ENCODE measurements at places on chromosomes 5 and 9. TPM values are rescaled to one million over a fixed set of nuclear protein-coding genes. Genes with fewer than 3 reads are reported as not detected.

TEX48 gene
- total RNA-seq, result not detected

CCDC180 gene
- 12.1 TPM for total RNA-seq

NOXA1 gene
- 4.5 TPM for total RNA-seq

JAKMIP2 gene
- total RNA-seq, result 0.84 TPM

RASGRF2 gene
- 33.7 TPM for total RNA-seq

TRAF1 gene
- 174 TPM for total RNA-seq

RXFP3 gene
- not detected for total RNA-seq

PCDH12 gene
- not detected for total RNA-seq

TLX3 gene
- not detected for total RNA-seq

GARIN3 gene
- total RNA-seq, result not detected

GRCh38 chr5:93346301-93346700, 234.7 kb downstream of the NR2F1-AS1 start:
- no peak overlapping the region for H3K4me3 ChIP-seq
- H3K4me1 ChIP-seq, result no peaks in the 10 kb centered on the region
- no peak for DNase-seq
- H3K36me3 ChIP-seq, result no peaks in the 10 kb centered on the region
- no peak overlapping the region for H3K27ac ChIP-seq

DNA sequence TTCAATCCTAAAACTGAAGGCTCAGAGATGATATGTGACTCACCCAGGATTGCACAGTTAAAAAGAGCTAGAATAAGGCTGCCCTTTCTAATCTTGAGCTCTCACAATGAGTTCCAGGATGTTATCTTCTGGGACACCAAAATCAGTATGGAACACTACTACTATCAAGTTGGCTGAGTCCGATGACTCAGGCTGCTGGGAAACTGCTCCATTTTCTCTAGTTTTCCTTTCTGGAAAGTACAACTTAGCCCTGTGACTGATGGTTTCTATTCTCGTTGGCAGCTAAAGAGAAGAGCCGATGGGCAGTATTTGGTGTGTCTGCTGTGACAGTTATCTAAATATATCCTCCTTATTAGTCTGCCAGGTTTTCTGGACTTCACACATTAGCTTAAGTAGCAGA, 37.9 kb upstream of the DPYSL3 start:
- H3K4me3 ChIP-seq, result no peak overlapping the region
- H3K36me3 ChIP-seq, result no peaks in the 10 kb centered on the region
- H3K4me1 ChIP-seq, result no peaks in the 10 kb centered on the region
- no peak overlapping the region for H3K27ac ChIP-seq
- no peak for DNase-seq
- no peaks in the 10 kb centered on the region for H3K27me3 ChIP-seq

- H3K36me3 ChIP-seq, result no peaks in the 10 kb centered on the region
- H3K27ac ChIP-seq, result no peak overlapping the region
- no peak for DNase-seq
- no peaks in the 10 kb centered on the region for H3K27me3 ChIP-seq
Observed at GRCh38 chr5:159905496-159905895, 10.8 kb upstream of the ADRA1B start.

DNA sequence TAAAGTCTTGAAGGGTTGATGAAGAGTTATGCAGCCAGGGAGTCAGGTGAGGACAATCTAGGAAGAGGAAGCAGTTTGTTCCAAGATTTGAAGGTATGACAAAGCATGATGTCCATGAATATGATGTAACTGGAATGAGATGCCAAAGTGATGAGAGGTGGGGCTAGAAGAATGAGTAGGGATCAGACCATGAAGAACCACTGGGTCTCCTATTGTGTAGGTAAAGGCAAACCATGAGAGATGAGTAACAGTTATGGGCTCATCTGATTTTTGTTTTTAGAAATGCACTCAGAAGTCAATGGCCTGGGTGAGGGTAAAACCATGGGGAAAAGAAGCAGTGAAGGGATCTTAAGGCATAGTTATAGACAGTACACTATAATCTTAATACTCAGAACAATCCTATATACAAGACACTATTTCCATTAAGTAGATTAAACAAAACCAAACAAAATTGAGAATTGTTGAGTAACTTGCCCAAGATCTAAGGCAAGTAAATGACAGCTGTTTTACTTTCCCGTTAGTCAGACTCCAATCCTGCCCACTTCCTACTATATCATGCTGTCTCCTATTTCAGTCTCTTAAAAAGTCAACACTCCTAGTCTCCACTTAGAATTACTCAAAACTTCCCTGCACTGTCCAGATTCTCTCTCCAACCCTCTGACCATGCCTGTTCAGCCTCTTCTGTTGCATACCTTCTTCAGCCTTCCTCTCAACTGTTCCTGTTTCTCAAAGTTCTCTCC, 393.8 kb upstream of the MEF2C start:
- H3K27ac ChIP-seq, result no peak overlapping the region
- no peak for DNase-seq
- no peaks in the 10 kb centered on the region for H3K36me3 ChIP-seq
- H3K4me1 ChIP-seq, result no peaks in the 10 kb centered on the region

- peaks cover 4% of the 10 kb centered on the region for H3K4me1 ChIP-seq
- no peaks in the 10 kb centered on the region for H3K27me3 ChIP-seq
Observed at GRCh38 chr9:117643288-117643654, 60.9 kb upstream of the TLR4 start.

GRCh38 chr5:83955916-83956315, 235.3 kb upstream of the HAPLN1 start:
- H3K4me1 ChIP-seq, result no peaks in the 10 kb centered on the region
- H3K36me3 ChIP-seq, result no peaks in the 10 kb centered on the region
- H3K27me3 ChIP-seq, result no peaks in the 10 kb centered on the region
- no peak for DNase-seq

DNA sequence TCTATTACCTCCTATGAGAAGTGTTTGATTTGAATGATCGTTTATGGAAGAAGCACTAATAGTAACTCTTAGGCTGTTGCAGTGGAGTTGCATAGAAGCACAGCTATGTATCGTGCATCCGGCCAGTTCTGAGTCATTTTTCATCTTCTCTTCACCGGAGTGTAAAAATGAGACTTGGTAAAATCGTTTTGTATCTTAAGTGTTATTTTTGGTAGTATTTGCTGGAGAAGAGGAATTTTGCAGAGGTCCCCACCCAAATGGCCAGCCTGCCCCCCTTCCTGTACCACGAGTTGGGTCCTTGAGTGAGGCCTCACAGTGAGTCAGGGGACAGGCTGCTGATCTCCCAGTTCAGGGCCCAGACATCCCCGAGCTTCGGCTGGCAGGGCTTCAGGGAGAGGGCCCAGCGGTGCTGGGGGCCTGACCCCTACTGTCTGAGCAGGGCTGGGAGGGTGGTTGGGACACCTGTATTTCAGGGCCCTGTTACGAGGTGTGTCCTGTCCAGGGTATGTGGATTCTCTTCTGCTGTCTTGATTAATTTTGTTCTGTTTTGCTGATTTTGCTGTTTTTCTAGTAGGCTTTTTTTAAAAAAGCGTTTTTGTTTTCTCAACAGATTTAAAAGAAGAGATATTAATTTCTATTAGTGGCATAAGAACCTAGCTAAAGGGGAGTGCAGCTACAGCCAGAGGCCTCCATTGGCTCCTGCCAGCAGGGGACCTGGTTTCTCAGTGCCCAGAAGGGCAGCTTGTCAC, 210.8 kb downstream of the TRIO start:
- H3K27me3 ChIP-seq, result no peaks in the 10 kb centered on the region
- H3K36me3 ChIP-seq, result no peaks in the 10 kb centered on the region
- DNase-seq, result no peak
- H3K4me3 ChIP-seq, result no peak overlapping the region
- H3K4me1 ChIP-seq, result no peaks in the 10 kb centered on the region

- H3K4me1 ChIP-seq, result no peaks in the 10 kb centered on the region
- no peaks in the 10 kb centered on the region for H3K36me3 ChIP-seq
- no peaks in the 10 kb centered on the region for H3K27me3 ChIP-seq
- H3K4me3 ChIP-seq, result no peak within 1 kb of the TSS
- DNase-seq, result no peak
Observed at GRCh38 chr5:141172381-141173204, at the start of gene PCDHB7. Gene PCDHB7, plus strand, starts transcription at chr5:141172644. Its CDS starts 192 bp downstream, at chr5:141172836.

DNA sequence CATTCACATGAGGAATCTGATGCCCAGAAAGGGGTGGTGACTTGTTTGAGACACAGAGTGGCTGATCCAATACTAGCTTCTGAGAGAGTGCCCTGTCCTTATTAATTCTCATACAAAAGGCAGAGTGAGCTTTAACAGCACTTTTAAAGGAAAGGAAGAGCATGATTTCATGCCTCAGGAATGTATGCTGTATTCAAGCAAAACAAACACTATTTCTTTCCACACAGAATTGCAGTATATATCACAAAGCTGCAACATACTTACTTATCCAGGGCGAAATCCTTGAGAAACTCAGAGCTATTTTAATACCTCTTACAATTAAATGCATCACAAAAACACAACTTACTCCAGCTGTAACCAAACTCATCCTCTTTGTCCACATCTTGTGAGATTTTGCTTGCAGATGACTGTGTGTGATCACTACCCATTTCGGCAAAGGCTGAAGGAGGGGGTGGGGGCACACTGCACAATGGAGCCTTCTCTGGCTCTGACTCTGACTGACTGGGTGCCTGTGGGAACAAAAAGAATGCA, 139.8 kb downstream of the MPDZ start:
- H3K27me3 ChIP-seq, result no peaks in the 10 kb centered on the region
- H3K4me1 ChIP-seq, result no peaks in the 10 kb centered on the region
- no peak overlapping the region for H3K27ac ChIP-seq
- DNase-seq, result no peak
- H3K36me3 ChIP-seq, result no peaks in the 10 kb centered on the region

GRCh38 chr5:95152131-95152530, 132.8 kb downstream of the MCTP1 start:
- H3K36me3 ChIP-seq, result no peaks in the 10 kb centered on the region
- DNase-seq, result no peak
- H3K4me1 ChIP-seq, result no peaks in the 10 kb centered on the region
- no peaks in the 10 kb centered on the region for H3K27me3 ChIP-seq
- no peak overlapping the region for H3K4me3 ChIP-seq

DNA sequence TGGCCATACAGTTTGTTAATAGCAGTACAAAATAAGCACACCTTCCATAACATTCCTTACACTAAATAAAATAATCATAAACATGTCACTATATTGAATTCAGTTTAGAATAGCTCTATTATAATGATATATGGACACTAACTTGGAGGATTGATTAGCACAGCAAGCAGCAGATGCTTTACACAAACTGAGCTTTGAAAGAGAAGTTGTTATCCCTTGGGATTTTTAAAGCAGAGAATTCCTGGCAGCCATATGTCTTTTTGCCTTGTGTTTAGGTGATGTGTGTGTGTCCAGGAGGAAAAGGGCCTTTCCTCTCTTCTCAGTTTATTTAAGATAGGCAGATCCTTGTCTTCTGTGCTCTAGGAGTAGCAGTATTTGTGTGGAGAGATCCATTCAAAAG, 232.2 kb upstream of the GRIN3A start:
- H3K27ac ChIP-seq, result no peak overlapping the region
- no peak overlapping the region for H3K4me3 ChIP-seq
- no peaks in the 10 kb centered on the region for H3K4me1 ChIP-seq
- no peaks in the 10 kb centered on the region for H3K27me3 ChIP-seq
- H3K36me3 ChIP-seq, result no peaks in the 10 kb centered on the region

GRCh38 chr5:125151150-125151900, 404.9 kb upstream of the ZNF608 start:
- no peak overlapping the region for H3K27ac ChIP-seq
- H3K27me3 ChIP-seq, result no peaks in the 10 kb centered on the region

DNA sequence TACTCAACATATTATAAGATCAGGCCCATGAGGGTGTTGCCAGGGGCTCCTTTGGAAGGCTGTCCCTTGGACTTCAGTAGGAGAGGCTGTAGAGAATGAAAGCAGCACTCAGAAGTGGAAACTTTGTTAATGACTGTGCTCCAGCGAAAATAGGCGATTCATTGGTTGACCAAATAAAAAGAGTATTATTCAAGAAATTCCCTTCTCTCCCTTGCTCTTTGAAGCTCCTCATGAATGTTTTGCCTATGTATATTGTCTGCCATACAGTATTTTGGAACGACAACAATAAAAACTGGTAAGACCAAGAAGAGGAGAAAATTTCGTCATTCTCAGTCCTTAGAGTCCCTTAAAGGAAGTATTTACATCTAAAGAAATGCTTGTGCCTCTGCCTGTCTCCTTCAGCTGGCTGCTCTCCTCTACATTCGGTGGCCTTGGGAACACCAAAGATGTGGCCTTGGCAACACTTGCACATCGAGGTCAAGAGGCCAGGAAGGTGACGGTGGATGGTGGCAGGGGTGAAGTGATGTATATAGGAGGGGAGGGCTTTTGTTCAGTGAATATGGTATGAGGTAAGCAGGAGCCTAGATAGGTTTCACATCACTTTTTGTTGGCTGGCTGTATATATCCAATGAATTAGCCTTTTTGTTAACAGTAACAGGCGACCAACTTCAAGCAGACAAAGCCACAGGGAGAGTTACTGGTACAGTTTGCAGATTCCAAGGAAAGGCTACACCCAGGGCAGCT, 95.0 kb upstream of the ACTBL2 start:
- H3K27me3 ChIP-seq, result no peaks in the 10 kb centered on the region
- no peaks in the 10 kb centered on the region for H3K4me1 ChIP-seq
- H3K36me3 ChIP-seq, result no peaks in the 10 kb centered on the region
- no peak overlapping the region for H3K4me3 ChIP-seq
- no peak overlapping the region for H3K27ac ChIP-seq
- DNase-seq, result no peak

DNA sequence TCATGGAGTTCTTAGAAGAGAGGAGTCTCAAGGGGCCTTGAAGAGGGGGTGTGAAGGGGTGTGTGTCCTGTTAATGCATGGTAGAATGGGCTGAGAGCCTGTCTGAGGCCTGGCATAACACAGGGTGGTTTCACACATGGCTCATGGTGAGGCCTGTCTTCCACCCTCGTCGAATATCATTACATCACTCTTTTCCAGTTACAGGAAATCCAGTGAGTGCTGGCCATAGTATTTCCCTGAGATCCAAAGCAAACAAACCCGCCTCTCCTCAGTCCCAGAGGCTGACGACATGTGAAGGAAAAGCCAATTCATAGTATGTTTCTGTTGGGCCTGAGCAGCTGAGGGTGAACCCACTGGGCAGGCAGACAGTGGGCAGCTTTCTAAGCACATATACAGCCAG, 159.4 kb upstream of the NR3C1 start:
- no peak overlapping the region for H3K4me3 ChIP-seq
- H3K4me1 ChIP-seq, result no peaks in the 10 kb centered on the region
- no peak for DNase-seq
- H3K36me3 ChIP-seq, result no peaks in the 10 kb centered on the region
- no peak overlapping the region for H3K27ac ChIP-seq

- H3K27ac ChIP-seq, result no peak overlapping the region
- no peak for DNase-seq
- no peaks in the 10 kb centered on the region for H3K27me3 ChIP-seq
- H3K4me1 ChIP-seq, result no peaks in the 10 kb centered on the region
- no peak overlapping the region for H3K4me3 ChIP-seq
Observed at GRCh38 chr5:136249678-136250266, 56.8 kb upstream of the SMIM32 start.

DNA sequence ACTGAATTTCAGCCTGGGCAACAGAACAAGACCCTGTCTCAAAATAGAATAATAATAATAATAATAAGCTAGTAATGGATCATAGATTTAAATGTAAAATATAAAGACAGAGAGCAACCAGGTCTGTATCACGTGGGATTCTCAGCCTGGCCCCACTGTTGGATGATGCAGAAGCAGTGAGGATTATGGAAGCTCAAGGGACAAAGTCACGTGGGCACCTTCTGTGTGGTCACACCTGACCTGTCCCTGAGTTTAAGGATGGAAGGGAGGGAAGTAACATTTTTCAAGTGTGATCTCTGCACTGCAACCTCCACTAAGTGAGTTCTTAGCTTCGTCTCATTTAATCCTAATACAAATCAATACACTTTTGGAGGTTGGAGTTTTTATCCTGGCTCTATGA, 212.5 kb upstream of the IER5L start:
- no peaks in the 10 kb centered on the region for H3K4me1 ChIP-seq
- H3K4me3 ChIP-seq, result no peak overlapping the region
- no peaks in the 10 kb centered on the region for H3K27me3 ChIP-seq
- DNase-seq, result no peak

All from CD4-positive, alpha-beta memory T cell (primary cell).